ENCODE measurements at places on chromosomes 5 and 9.

- DNase-seq: no peak
- H3K27ac ChIP-seq: no peak overlapping the region
- peaks cover 21% of the 10 kb centered on the region for H3K4me1 ChIP-seq
- no peaks in the 10 kb centered on the region for H3K36me3 ChIP-seq
- H3K4me3 ChIP-seq: no peak overlapping the region
These were observed 216.5 kb upstream of the NR4A3 start for GRCh38 chr9:99605016-99605743.

DNA sequence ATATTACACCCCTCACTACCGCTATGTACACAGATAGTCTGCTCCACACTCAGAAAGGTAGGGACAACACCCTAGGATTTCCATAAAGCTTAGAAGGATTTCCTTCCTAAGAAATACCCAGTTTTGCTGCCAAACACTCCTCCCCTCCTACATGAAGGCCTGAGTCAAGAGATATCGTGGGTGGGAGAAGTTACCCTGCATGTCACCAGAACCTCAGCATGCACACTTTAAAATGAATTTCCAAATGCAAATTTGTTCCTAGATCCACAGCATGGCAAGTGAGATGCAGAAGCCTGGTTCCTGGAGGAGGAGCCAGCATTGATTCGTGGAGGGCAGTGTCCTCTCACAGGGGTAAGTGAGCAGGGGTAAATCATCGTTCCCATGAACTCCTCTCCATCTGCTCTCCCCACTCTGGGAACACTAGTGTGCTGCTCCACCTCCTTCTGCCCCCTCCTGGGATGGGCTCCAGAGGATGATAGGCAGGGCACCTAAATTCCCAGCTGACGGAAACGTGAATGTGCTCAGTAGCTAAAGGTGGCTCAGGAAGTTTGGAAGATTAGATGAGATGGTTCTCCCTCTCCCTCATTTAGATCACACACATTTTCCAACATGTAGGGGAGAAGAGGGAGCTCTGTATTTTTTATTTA, 76.7 kb downstream of the PDE4D start:
- H3K27me3 ChIP-seq: peaks cover 3% of the 10 kb centered on the region
- no peak overlapping the region for H3K4me3 ChIP-seq
- DNase-seq: no peak
- H3K4me1 ChIP-seq: peaks cover 4% of the 10 kb centered on the region

- peaks cover 6% of the 10 kb centered on the region for H3K4me1 ChIP-seq
- no peak overlapping the region for H3K4me3 ChIP-seq
- no peaks in the 10 kb centered on the region for H3K27me3 ChIP-seq
These were observed 251.3 kb upstream of the DAP start for GRCh38 chr5:11012295-11012694.

GRCh38 chr9:109414125-109414785, 83.9 kb downstream of the PTPN3 start:
- H3K36me3 ChIP-seq: peaks cover 2% of the 10 kb centered on the region
- peaks cover 4% of the 10 kb centered on the region for H3K4me1 ChIP-seq
- no peak overlapping the region for H3K27ac ChIP-seq
- H3K4me3 ChIP-seq: no peak overlapping the region
- no peak for DNase-seq

DNA sequence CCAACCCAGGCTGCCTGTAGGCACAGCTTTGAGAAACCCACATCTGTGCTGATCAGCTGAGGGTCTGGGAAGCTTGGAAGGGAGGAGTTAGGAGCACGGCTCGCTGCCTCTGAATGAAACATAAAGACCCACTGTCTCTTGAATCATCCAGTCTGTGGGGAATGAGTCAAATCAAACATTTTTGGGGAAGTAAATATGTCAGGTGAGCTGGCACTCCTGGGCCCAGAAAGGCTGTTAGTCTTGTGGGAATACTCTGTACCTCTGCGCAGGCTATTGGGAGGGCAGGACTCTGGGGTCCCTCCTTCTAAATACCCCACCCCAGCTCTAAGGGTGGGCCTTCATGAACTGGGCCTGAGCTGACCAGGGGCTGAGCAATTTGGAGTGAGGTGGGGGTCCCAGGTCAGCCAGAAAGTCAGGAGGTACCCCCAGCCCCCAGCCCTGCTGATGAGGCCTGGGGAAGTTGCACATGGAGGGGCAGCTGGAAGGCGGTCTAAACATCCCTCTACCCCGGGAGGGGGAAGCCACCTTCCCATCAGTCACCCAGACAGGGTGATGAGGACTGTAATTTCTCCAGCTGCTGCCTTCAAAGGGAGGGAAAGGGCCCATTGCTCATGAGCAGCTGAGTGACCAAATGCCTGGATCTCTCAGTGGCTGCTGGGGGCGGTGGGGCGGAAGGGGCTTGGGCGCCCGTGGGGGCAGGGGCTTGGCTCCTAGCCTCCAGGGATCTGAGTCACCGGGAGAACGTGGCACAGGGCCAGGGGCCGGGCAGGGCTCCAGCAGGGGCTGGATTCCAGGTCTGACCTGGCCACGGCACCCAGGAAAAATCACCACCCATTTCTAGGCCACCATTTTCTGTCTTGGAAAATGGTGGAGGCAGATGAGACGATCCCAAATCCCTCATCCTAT, 10.8 kb downstream of the FIBCD1 start:
- no peaks in the 10 kb centered on the region for H3K36me3 ChIP-seq
- H3K4me1 ChIP-seq: peaks cover 24% of the 10 kb centered on the region
- H3K27me3 ChIP-seq: peaks cover 3% of the 10 kb centered on the region
- H3K27ac ChIP-seq: peak overlapping the region; percentile 85
- DNase-seq: peak; percentile 67

Measured in mesothelial cell of epicardium (in vitro differentiated cells).